Activated CD4-positive, alpha-beta T cell treated with anti-CD3 and anti-CD28 coated beads, Interleukin-2, amount 10 ng/mL, durations not matched to agents 7 days and 5 days (primary cell): ENCODE measurements at places on chromosomes 7 and 10.
A peak's percentile ranks its signal among the peaks of the same experiment; 100 is the strongest.

GRCh38 chr7:98881561-98882315 is 3.4 kb downstream of the TRRAP start:
- H3K27me3 ChIP-seq, result no peaks in the 10 kb centered on the region
- H3K27ac ChIP-seq, result peak overlapping the region; percentile 87
- no peak for DNase-seq
- H3K4me3 ChIP-seq, result peak overlapping the region; percentile 50

- H3K27ac ChIP-seq, result no peak overlapping the region
- DNase-seq, result no peak
- no peaks in the 10 kb centered on the region for H3K27me3 ChIP-seq
- peaks cover 5% of the 10 kb centered on the region for H3K4me1 ChIP-seq
- H3K36me3 ChIP-seq, result no peaks in the 10 kb centered on the region
Observed at GRCh38 chr7:150398108-150398964, 19.2 kb downstream of the ZNF775 start.

GRCh38 chr7:9796241-9796640 is 1177.4 kb upstream of the PHF14 start:
- DNase-seq, result no peak
- H3K27me3 ChIP-seq, result no peaks in the 10 kb centered on the region
- no peaks in the 10 kb centered on the region for H3K4me1 ChIP-seq
- no peaks in the 10 kb centered on the region for H3K36me3 ChIP-seq

GRCh38 chr7:117692338-117692737 is 180.9 kb downstream of the CTTNBP2 start:
- no peaks in the 10 kb centered on the region for H3K4me1 ChIP-seq
- H3K4me3 ChIP-seq, result no peak overlapping the region
- DNase-seq, result no peak
- H3K27me3 ChIP-seq, result no peaks in the 10 kb centered on the region
- H3K36me3 ChIP-seq, result no peaks in the 10 kb centered on the region

GRCh38 chr10:3096149-3096548 is 28.8 kb downstream of the PFKP start:
- peaks cover 55% of the 10 kb centered on the region for H3K4me1 ChIP-seq
- H3K27me3 ChIP-seq, result no peaks in the 10 kb centered on the region
- no peak overlapping the region for H3K27ac ChIP-seq
- no peak for DNase-seq
- H3K4me3 ChIP-seq, result no peak overlapping the region

- peaks cover 7% of the 10 kb centered on the region for H3K4me1 ChIP-seq
- no peak overlapping the region for H3K4me3 ChIP-seq
- H3K36me3 ChIP-seq, result no peaks in the 10 kb centered on the region
- no peaks in the 10 kb centered on the region for H3K27me3 ChIP-seq
Observed at GRCh38 chr10:13271552-13272163, 28.2 kb downstream of the PHYH start.

DNA sequence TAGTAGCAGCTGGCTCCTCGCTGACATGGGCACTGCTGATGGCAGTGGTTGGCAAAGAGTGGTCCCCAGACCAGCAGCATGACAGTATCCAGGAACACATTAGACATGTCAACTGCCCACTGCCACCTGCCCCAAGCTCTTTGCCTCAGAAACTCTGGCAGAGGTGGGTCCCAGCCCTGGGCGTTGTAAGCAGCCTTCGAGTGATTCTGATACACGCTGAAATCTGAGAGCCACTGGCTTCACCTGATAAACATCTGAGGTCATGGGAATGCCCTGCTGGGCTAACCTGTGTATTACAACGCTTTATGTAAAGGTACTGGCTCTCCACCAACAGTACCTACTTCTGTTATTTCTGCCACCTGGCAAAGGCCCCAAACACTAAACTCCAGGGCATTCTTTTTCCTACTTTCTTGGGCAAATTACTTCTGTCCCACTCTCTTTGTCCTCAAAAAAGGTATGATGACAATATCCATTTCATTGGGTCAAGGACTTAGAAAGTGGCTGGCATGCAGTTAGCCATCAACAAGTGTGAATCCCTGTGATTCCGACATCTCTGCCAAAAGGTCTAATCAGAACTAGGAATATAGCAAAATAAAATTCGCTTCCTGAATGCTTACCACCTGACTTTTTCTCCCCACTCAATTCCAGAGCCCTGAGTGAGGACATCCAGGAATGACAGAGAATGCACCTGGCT is 9.2 kb downstream of the SGMS1 start:
- no peaks in the 10 kb centered on the region for H3K27me3 ChIP-seq
- peak; percentile 27 for DNase-seq
- peaks cover 25% of the 10 kb centered on the region for H3K4me1 ChIP-seq
- no peak overlapping the region for H3K4me3 ChIP-seq

GRCh38 chr7:116525298-116525912 is 569 bp downstream of the CAV1 start:
- peak overlapping the region; percentile 70 for H3K4me3 ChIP-seq
- H3K27me3 ChIP-seq, result peaks cover 79% of the 10 kb centered on the region
- H3K36me3 ChIP-seq, result no peaks in the 10 kb centered on the region
- no peak for DNase-seq
- H3K4me1 ChIP-seq, result peaks cover 23% of the 10 kb centered on the region

DNA sequence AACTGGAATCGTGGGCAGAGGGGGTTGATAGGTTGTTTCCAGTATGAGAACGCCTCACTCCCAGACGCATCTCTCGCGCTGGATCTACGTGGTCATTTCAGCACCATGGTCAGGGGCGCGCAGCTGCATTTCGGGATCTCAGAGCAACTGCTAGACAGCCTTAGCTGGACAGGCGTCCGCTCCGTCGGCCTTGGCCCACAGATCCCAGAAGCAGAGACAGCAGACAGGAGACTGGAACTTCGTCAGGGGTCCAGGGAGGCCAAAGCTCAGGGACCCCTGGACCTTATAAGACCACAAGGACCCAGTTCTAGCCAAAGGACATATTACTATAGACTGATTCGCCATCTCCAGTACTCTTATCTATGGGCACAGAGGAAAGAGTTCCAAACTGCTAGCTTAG is 5.3 kb downstream of the NEUROG3 start:
- no peaks in the 10 kb centered on the region for H3K36me3 ChIP-seq
- peaks cover 10% of the 10 kb centered on the region for H3K4me1 ChIP-seq
- no peak overlapping the region for H3K27ac ChIP-seq
- H3K4me3 ChIP-seq, result no peak overlapping the region

DNA sequence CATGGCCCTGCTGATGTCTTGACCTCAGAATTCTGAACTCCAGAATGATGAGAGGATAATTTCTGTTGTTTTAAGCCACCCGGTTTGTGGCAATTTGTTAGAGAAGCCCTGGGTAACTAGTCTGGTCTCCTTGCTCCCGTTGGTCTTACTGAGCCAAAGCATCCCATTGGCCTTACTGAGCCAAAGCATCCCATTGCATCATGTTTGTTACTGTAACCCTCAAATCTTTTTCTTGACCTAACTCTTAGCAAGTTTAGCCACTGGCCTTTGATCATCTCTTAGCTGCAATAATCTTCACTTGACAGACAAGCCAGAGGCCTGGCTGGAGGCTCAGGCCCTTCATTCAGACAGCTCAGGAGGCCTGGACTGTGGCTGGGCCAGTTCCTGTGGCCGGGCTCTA is 21.8 kb downstream of the TBXAS1 start:
- H3K4me3 ChIP-seq, result no peak overlapping the region
- peaks cover 18% of the 10 kb centered on the region for H3K4me1 ChIP-seq
- no peak overlapping the region for H3K27ac ChIP-seq
- no peaks in the 10 kb centered on the region for H3K27me3 ChIP-seq
- peaks cover 8% of the 10 kb centered on the region for H3K36me3 ChIP-seq
- no peak for DNase-seq

DNA sequence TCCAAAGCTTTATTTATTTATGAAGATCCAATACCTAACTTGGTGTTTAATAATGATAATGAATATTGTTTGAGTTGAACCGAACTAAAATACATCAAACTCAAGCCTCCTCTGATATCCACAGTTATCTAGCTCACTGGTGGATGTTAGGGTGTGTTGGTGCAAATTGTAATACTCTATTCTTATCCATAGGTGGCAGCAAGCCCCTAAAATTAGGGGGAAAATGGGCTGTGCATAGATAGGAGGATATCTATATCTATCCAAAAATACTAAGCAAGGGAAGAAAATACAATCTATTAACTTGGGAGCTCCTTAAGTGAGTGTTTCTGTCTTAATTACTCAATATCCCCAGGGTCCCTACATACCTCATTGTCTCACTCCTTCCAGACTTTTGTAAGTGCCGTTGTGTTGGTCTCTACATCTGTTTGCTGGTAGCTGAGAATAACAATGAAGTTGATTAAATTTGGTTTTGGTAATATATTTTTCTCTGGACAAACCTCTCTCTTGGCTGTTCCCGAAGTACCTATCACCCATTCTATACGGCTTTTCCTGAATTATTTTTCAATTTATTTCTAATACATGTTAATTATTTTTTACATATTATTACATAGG is 55.0 kb upstream of the VWDE start:
- peak; percentile 21 for DNase-seq
- no peak overlapping the region for H3K27ac ChIP-seq
- H3K4me3 ChIP-seq, result no peak overlapping the region
- no peaks in the 10 kb centered on the region for H3K4me1 ChIP-seq
- peaks cover 6% of the 10 kb centered on the region for H3K27me3 ChIP-seq
- no peaks in the 10 kb centered on the region for H3K36me3 ChIP-seq

- H3K4me3 ChIP-seq, result no peak overlapping the region
- no peaks in the 10 kb centered on the region for H3K4me1 ChIP-seq
- DNase-seq, result no peak
Observed at GRCh38 chr10:42879380-42880254, 97.0 kb downstream of the BMS1 start.

DNA sequence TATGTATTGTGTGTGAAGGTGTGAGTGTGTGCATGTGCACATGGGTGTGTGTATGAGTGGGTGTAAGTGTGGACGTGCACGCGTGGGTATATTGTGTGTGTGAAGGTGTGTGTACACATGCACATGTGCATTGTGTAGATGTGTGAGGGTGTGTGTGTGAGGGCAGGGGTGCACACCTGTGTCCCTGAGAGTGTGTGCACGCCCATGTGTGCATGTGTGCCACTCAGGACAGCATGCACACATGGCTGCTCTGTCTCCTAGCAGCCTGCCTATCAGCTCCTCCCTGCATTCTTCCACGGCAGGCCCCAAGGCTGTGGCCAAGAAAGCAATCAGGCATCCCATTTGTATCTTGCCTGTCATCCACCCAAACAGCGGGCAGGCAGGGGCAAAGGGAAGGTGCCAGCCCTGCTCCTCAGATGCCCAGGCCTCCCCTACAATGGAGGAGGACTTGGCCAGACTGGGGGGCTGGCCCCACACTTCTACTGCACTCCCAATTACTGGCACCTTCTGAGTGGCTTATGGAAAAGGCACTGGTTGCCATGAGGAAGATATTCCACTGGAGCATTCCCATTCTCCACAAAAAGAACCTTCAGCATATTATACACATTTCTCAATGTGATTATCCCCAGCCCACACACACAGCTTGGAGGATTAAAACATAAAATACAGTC is 380.4 kb upstream of the ZMIZ1 start:
- H3K4me3 ChIP-seq, result no peak overlapping the region
- no peak for DNase-seq
- H3K4me1 ChIP-seq, result no peaks in the 10 kb centered on the region
- H3K27me3 ChIP-seq, result no peaks in the 10 kb centered on the region
- H3K36me3 ChIP-seq, result no peaks in the 10 kb centered on the region

DNA sequence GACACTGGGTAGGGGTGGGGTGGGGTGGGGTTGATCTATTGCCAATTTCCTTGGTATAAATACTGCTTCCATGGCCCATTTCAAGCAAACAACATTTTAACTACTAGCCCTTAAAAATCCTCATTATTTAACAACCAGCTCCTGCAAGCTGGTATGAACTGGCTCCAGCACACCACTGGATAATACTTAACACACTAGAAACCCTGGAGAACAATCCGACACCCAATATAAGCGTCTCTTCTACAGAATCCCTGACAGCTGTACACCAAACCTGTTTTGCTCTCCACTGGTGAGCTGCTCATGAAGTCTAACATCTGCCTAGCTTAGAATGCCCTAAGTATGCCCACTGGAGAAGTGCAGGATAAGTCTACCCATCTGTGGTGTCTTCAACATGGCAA is 116.8 kb downstream of the HIPK2 start:
- no peak overlapping the region for H3K27ac ChIP-seq
- peaks cover 13% of the 10 kb centered on the region for H3K36me3 ChIP-seq
- no peak for DNase-seq
- no peaks in the 10 kb centered on the region for H3K27me3 ChIP-seq
- no peak overlapping the region for H3K4me3 ChIP-seq
- H3K4me1 ChIP-seq, result peaks cover 25% of the 10 kb centered on the region

- H3K4me3 ChIP-seq, result no peak overlapping the region
- no peaks in the 10 kb centered on the region for H3K4me1 ChIP-seq
- DNase-seq, result no peak
- no peaks in the 10 kb centered on the region for H3K27me3 ChIP-seq
- H3K36me3 ChIP-seq, result no peaks in the 10 kb centered on the region
Observed at GRCh38 chr7:41007351-41007751, 695.5 kb downstream of the INHBA start.

DNA sequence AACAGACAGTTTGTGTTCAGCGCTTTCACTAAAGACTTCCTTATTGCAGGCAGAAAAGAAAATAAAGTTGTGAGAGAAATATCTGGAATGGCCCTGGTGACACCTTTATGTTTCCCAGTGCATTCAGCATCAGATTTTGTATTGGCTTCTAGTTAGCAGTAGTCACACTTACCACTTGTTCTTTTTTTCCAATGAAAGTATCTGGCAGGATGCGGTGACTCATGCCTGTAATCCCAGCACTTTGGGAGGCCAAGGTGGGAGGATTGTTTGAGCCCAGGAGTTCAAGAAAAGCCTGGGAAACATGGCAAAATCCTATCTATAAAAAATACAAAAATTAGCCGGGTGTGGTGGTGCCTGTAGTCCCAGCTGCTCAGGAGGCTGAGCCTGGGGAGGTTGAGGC is 649.6 kb downstream of the LRMDA start:
- no peak overlapping the region for H3K27ac ChIP-seq
- no peaks in the 10 kb centered on the region for H3K27me3 ChIP-seq

DNA sequence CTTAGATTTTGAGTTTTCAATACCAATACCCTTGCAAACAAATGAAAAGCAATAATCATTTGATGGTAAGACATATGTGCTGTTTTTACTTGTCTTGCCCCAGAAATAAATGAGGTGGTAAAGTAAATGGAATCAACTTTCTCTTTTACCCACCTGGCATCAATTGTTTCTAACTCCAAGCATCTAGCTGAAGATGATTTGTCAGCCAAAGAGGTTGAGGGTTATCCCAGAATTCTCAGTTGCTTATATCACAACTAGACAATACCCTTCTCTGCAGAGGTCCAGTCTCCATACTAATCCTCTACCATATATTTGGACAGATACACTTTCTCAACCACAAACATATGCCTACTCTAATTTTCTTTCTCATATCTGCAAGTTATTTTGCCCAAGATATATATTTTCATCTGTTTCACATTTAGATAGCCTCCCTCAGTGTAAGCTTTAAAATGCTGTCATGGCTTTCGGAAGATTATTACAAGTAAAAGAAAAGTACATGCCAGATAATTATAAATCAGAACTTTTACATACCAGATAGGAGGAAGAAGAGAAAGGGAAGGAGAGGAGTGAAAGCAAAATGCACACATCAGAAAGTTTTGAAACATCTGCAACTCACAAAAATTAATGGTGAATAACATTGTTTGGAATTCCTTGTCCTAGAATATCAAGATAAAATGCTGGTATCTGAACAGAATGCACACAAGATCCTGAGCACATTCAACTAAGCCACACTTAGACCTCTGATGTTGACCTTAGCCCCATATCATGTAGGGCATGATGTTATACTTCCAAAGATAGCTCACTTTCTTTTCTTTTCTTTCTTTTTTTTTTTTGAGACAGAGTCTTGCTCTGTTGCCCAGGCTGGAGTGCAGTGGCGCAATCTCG is 146.6 kb downstream of the REEP3 start:
- no peak overlapping the region for H3K27ac ChIP-seq
- H3K27me3 ChIP-seq, result peaks cover 15% of the 10 kb centered on the region
- peaks cover 3% of the 10 kb centered on the region for H3K4me1 ChIP-seq
- DNase-seq, result no peak
- no peak overlapping the region for H3K4me3 ChIP-seq
- H3K36me3 ChIP-seq, result no peaks in the 10 kb centered on the region
